ENCODE measurements at places on chromosomes 5 and 9.
A peak's percentile ranks its signal among the peaks of the same experiment; 100 is the strongest.

- DNase-seq, result no peak
Measured at GRCh38 chr5:55081541-55081940, 20.9 kb upstream of the GZMA start.

DNA sequence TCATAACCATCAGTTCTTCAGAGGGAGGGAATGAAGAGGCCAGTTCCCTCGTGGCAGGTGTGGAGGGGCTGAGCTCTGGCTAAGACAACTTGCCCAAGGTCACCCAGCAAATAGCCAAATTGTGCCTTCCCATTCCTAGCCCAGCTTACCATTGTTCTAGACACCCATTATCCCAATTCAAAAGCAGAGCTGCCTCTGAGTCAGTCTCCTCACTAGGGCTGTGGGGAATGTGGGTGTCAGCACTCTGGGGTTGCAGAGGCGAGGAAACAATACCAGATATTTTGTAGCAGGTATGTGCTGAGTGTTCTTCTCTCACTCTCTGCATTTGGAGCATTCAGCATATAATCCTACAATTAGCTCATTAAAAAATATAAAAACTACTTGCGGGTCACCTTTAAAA, 270.8 kb downstream of the PSAT1 start:
- no peak for DNase-seq

DNA sequence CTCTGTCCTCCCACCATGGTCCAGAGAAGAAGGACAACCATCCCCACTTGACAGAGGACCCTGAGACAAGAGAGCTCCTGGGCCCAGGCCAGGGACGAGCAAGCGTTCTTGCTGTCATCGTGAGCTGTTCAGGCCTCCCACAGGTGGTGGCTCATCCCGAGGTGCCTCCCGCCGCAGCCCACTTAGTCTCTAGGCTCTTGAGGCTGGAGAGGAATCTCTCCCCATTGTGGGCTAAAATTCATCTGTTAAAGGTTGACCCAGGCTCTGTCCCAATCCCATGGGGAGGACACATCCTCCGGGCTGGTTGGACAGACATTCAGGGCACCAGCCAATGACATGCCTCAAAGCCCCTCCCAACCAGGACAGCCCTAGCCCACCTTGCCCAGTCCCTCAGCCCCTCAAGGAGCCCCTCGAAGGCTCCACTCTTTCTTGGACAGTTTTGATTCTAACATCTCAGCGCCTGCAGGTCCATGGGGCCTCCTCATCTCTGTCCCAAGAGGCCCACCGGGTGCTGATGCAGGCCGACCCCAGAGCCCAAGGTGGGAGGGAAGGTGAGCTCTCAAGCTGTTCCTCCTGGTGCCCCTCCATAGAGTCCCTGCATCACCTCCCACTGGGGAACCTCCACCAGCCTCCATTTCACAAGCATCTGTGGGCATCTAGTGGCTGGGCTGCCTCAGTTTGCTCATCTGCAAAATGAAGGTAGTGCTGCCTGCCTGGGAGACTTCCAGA, 52.9 kb downstream of the BARX1 start:
- DNase-seq, result no peak

GRCh38 chr5:53820119-53820801, 259.8 kb downstream of the NDUFS4 start:
- DNase-seq, result no peak

GRCh38 chr9:89821081-89821480, 216.3 kb downstream of the GADD45G start:
- no peak for DNase-seq

DNA sequence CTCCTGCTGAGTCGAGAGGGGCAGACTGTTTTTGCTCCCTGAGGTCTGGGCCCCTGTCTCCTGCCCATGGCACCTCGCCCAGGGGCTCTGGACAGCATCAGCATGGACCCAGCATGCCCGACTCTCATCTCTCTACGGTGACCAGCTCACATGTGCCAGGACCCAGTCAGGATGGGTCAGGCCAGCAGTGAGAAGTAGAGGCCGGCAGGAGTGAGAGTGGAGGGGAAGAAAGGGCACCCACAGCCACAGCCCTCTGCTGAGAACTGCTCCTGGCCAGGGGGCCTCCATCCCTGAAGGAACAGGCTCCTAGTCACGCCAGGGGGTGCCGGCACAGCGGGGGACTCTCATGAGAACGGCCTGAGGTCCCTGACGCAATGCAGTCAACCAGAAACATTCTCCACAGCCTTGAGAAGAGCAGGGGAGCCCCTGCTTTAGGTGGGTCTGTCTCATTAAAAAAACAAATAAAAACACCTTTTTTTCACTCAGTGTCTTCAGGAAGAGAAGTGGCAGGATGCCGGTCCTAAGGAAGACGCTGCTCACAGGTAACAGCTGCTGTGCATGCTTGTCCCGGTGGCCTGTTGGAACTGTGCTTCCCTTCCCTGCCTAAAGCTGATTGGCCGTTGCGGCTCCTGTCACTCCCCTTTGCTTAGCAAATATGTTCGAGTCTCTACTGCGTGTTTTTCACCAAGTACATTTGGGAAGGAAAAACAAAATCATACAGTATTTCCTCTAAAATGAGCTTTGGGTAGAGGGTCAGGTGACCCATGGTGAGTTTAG, 85.7 kb upstream of the FBXW11 start:
- no peak for DNase-seq

- peak; percentile 10 for DNase-seq
Measured at GRCh38 chr9:109717342-109717741, 62.7 kb upstream of the PALM2AKAP2 start.

DNA sequence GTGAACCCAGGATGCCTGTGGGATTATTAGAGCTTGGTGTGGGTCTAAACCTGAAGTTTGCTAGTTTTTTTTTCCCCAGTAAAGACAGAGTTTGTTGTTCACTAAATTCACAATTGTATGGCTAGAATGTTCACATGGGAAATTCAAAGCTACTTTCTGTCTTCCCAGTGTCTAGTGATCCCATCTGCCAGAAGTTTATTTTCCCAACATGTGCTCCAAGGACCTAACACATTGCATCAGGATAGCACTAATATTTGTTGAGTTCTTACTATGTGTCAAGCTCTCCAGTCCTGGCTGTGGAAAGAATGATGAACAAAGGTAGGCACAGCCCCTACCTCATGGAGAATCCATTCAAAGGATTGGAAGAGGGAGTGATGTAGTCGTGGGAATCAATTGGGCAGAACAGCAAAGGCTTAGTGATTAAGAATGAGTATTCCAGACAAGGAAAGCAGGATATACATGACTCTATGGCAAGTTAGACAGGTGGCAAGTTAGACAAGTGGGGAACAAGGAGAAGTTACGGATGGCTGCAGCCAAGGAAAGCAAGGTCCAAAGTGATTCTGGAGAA, 521.5 kb upstream of the WWC1 start:
- no peak for DNase-seq

- DNase-seq, result peak; percentile 90
Measured at GRCh38 chr5:112142769-112143270, 276.3 kb downstream of the EPB41L4A start.

GRCh38 chr9:88372103-88372654, 16.1 kb upstream of the SPIN1 start:
- DNase-seq, result no peak

- DNase-seq, result no peak
Measured at GRCh38 chr5:139293202-139293506, 386 bp upstream of the MATR3 start.

DNA sequence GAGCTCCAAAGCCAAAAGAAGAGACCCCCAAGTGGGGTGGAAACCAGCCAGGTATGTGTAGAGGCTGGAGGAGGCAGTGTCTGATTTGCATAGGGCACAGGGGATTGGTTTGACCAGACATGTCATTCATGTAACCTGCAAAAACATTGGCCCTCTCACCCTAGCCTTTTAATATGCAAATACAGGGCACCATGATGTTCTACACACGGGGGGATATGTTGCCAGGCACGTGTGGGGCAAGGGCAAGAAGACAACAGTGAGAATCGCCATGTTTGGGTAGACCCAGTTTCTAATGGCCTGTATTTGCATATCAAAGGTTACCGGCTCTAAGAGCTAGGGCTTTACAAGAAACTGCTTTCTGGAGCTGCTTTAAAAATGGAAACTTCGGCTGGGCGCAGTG, 208.9 kb downstream of the GOLPH3 start:
- DNase-seq, result no peak

- DNase-seq, result peak; percentile 82
Measured at GRCh38 chr5:175718401-175719108, 60.7 kb downstream of the HRH2 start.

DNA sequence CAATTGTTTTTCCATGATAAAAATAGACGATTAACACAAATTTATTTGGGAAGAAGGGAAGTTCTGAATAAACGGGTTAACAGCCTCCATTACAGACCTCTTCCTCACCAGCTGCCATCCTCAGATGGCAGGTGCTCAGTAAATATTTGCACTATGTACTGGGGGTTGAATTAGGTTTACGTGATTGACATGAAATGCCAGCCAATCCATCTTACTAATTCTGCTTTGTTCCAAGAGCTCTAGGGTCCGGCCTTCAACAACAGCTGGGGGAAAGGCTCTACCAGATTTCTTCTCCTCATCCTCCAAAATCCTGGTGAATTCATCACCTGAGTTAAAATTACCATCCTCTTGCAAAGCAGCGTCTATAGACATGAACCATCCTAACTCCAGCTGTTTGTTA, 104.6 kb downstream of the MTX3 start:
- DNase-seq, result no peak

- DNase-seq, result no peak
Measured at GRCh38 chr9:14813336-14814248, 91.1 kb upstream of the CER1 start.

DNA sequence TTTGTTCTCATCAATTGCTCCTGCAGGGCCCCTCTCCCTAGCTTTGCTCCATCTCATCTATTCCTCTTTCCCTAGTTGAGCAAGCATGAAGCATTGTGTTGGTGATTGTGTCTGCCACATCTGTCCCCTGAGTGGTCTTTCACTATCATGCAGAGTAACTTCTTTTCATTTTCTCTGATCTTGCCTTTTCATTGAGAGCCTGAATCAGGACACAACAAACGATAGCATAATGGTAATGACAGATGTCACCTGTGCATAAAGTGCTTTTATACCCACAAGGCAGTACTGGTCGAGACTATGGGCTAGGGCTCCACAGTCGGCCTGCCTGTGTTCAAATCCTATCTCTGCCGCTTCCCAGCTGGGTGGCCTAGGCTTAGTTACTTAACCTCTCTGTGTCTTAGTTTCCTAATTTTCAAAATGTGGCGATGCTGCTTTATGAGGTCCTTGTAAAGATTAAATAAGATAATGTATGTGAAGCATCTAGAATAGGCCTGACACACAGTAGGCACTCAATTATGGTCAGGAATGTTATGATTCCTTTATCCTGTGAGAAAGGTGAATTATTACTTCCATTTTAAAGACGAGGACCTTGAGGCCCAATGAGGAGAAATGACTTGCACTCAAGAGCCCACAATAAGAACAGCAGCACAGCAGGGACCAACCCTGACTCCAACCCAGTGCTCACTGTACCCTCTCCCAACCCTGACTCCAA, 137.1 kb upstream of the ZNF618 start:
- DNase-seq, result no peak

DNA sequence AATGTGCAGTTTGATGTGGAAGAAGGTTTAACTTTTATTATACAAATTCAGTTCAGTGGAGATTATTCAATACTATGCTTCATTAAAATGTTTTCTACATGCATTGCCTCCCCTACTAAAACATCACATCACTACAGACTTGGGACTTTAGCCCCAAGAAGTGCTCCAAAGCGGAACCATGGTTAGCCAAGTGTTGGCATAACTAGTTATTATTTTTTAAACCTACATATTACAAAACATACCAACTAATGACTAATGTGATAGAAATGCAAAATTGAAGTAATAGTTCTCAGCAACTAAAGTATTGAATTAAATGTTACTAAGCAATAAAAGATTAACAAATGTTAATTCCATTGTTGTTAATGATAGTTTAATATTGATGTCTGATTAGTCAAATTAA, 74.5 kb downstream of the XRCC4 start:
- DNase-seq, result no peak

GRCh38 chr9:78606001-78606379, 309.1 kb downstream of the PSAT1 start:
- DNase-seq, result no peak

- no peak for DNase-seq
Measured at GRCh38 chr9:108117795-108118194, 628.2 kb upstream of the KLF4 start.

DNA sequence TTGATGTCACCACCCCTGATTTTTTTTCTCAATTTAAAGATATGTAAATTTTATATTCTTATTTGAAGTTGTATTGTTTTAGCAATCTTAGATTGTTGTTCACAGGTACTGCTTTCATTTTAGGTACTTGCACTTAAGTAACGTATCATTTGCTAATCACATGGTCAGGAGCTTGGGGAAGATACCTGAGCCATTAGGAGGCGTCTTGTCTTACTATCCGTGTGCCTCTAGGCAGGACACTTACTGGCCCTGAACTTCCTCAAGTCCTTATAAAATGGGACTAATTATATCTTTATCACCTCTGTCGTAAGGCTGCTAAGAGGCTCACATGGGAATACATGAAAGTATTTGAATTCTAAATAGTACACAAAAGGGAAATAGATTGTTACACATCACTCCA, 18.5 kb downstream of the ZSWIM6 start:
- DNase-seq, result no peak

- DNase-seq, result no peak
Measured at GRCh38 chr9:88436379-88436778, 48.1 kb downstream of the SPIN1 start.

- peak; percentile 81 for DNase-seq
Measured at GRCh38 chr9:98375138-98375726, 119.8 kb upstream of the TBC1D2 start.

DNA sequence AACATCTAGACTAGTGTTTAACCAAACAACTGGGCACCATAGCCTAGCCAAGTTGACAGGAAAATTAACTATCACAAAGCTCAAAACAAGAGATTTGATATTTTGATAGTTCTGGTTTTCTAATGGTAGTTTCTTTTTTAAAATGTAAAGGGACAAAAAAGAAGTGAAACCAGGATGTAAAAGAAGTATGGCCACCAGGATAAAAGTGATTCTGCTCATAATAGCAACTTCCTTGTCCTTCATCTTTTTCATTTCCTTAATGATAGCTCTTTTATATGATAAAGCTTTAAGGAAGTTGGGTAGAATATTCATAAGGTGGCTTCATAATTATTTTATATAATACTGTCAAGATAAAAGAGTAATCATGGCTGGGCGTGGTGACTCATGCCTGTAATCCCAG, 139.1 kb downstream of the BASP1 start:
- no peak for DNase-seq

- DNase-seq, result peak; percentile 77
Measured at GRCh38 chr9:108477529-108478006, 378.2 kb downstream of the ACTL7B start.

- DNase-seq, result no peak
Measured at GRCh38 chr5:74293182-74293581, 347.3 kb downstream of the ENC1 start.

GRCh38 chr9:124680714-124681390, 90.3 kb downstream of the NR6A1 start:
- DNase-seq, result no peak

All from suppressor macrophage (primary cell).